Activated CD4-positive, alpha-beta T cell treated with anti-CD3 and anti-CD28 coated beads for 36 hours (primary cell): ENCODE measurements at places on chromosomes 16 and 17. TPM values are rescaled to one million over a fixed set of nuclear protein-coding genes. Genes with fewer than 3 reads are reported as not detected.

- DNase-seq = no peak
These were observed 21.4 kb downstream of the RPS6KB1 start for GRCh38 chr17:59914274-59914854.

DNA sequence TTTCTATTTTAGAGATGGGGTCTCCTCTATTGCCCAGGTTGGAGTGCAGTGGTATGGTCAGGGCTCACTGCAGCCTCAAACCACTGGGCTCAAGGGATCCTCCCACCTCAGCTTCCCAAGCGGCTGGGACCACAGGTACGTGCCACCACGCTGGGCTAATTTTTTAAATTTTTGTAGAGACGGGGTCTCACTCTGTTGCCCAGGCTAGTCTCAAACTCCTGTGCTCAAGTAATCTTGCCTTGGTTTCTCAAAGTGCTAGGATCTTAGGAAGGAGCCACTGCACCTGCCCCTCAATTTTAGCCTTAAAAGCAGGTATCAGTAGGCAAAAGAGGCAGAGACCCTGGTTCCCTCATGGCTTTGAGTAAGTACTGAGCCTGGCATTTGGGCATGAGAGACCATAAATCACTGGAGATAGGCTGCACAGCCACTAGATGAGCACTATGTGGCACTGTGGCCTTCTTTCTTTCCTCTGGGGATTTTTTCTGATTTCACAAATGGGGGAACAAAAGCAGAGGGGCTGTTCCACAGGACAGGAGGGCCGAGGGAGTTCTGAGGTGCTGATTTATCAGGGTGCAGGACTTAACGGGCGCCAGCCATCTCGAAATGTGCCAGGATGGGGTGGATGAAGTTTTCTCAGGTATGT is 82.2 kb downstream of the PLXDC1 start:
- peak; percentile 27 for DNase-seq

GRCh38 chr17:3474212-3474611 is 1.6 kb upstream of the ASPA start:
- DNase-seq = no peak

GRCh38 chr16:77540646-77541045 is 105.8 kb upstream of the ADAMTS18 start:
- DNase-seq = no peak

- DNase-seq = no peak
These were observed 1.7 kb downstream of the SMIM5 start for GRCh38 chr17:75634754-75635609.

DNA sequence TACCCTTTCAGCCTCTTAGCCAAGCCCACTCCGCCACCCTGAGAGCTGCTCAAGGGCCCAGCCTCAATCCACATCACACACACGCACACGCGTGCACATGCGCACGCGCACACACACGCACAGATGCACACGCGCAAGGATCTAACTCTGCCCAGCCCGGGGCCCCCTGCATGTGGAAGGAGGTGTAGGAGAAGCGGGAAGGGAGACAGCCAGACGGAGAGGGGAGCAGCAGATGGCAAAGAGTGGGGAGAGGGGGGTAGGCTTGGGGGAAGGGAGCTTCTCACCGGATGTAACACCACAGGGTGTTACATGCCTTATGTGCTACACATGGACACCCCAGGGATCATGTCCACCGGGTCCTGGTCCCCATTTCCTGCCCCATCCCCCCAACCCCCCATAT is 15.3 kb downstream of the DLG4 start:
- DNase-seq = no peak

GRCh38 chr16:72894293-72895151 is 153.4 kb downstream of the ZFHX3 start:
- no peak for DNase-seq

DNA sequence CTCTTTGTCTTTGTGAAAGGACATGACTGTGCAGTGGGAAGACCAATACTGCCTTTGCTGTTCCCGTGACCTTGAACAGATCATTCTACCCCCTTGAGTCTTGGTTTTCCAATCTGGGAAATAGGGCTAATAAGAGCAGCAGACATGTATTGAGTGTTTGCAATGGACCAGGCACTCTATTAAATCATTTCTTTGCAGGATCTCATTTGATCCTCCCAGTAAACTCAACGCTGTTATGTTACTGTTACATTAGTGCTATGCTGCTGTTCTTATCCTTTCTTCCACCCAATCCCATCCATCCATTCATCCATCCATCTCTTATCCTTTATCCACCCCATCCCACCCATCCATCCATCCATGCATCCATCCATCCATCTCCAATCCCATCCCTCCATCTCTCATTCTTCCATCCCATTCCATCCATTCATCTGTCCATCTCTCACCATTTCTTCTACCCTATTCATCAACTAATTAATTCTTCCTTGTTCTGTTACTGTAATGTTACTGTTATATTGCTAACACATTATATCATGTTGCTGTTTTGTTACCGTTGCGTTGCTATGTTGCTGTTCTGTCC is 65.1 kb downstream of the ABCC6 start:
- no peak for DNase-seq

GRCh38 chr16:8866118-8866883 is 2.5 kb downstream of the CARHSP1 start:
- DNase-seq = no peak

DNA sequence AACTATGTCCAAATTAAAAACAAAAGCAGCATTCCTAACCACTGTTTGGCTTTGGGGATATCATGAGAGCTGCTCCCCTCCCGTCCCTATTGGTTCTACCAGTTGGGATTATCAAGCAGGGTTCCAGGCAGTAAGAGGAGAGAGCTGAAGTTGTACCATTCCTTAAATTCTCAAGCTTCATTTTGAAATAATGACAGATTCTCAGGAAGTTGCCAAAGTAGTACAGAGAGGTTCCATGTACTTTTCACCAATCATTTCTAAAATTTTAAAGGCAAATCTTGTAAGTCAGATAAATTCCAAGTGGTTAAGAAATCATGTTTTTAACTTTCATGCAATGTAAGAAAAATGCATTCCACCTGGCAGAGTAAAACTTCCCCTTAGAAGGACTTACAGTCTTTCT is 36.9 kb downstream of the TEX2 start:
- DNase-seq = no peak

DNA sequence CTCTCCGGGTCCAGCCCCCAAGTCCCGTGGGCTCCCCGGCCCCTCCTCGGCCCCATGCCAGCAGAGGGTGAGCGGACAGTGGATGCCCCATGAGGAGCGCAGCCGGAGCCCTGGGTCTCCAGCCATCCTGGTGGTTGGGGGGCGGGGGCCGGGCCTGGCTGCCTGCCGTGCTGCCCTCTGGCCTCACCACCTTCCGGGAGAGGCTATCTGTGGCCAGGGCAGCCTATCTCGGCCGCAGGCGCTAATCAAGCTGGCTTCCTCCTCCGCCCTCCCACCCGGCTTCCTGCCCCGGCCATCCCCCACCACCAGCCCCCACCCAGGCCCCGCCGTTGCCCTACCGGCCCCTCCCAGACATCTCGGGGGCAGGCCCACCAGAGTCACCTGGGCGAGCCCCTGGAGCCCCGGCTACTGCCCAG is 46.8 kb downstream of the ZFPM1 start:
- DNase-seq = no peak

Gene FTO
- total RNA-seq = 57.6 TPM

Gene NAGS
- 1.3 TPM for total RNA-seq
